Endothelial cell (in vitro differentiated cells): ENCODE measurements at places on chromosomes 2 and 18. TPM values are rescaled to one million over a fixed set of nuclear protein-coding genes. Genes with fewer than 3 reads are reported as not detected.

The RABL2A gene
- total RNA-seq: 17.4 TPM

The GPAT2 gene
- total RNA-seq: 0.15 TPM

- no peaks in the 10 kb centered on the region for H3K27me3 ChIP-seq
- peaks cover 8% of the 10 kb centered on the region for H3K36me3 ChIP-seq
- no peak overlapping the region for H3K27ac ChIP-seq
- peaks cover 4% of the 10 kb centered on the region for H3K4me1 ChIP-seq
- no peak for DNase-seq
Measured at GRCh38 chr2:43293744-43294695, 67.6 kb upstream of the ZFP36L2 start.

GRCh38 chr18:78367996-78368395 is 611.6 kb upstream of the SALL3 start:
- DNase-seq: no peak
- H3K27me3 ChIP-seq: peaks cover 2% of the 10 kb centered on the region
- H3K4me1 ChIP-seq: no peaks in the 10 kb centered on the region
- H3K4me3 ChIP-seq: no peak overlapping the region

- no peaks in the 10 kb centered on the region for H3K36me3 ChIP-seq
- H3K4me3 ChIP-seq: no peak overlapping the region
- H3K4me1 ChIP-seq: no peaks in the 10 kb centered on the region
- H3K27ac ChIP-seq: no peak overlapping the region
- no peaks in the 10 kb centered on the region for H3K27me3 ChIP-seq
- no peak for DNase-seq
Measured at GRCh38 chr2:141508806-141509595, 621.8 kb downstream of the LRP1B start.
